ENCODE measurements at places on chromosomes 6 and 20.

DNA sequence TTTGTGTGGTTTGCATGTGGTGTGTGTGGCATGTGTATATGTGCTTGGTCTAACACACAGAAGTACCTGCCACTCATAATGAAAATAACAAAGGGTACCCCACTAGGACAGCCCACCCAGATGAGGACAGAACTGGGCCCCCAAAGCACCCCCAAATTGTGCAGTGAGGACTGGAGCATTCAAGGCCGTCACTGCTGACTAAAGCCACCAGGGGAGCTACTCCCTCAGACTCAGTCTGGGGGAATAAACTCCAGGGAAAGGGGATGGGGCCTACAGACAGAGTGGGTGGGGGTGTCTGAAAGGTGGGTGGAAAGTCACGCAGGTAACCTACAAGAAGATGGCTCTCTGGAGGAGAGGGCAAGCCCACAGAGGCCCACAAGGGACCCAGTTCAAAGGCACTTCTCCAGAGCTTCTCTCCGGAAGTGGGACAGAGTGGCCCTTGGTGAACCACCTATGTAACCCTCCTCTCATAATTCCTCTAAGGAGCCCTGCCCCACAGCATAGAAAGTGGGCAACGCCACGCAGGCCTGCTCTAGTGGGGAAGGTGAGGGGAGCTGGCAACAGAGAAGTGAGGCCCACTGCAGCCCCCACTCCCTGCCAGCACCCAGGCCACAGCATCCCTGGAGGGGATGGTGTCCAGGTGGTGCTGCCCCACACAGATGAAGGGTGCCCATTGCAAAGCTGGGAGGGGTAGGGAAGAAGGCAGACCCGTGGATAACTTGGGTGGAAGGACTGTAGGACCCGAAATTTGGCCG is 122.8 kb upstream of the MAFB start:
- no peak for DNase-seq

GRCh38 chr20:57038608-57039440 is 227.6 kb downstream of the BMP7 start:
- no peak for DNase-seq

DNA sequence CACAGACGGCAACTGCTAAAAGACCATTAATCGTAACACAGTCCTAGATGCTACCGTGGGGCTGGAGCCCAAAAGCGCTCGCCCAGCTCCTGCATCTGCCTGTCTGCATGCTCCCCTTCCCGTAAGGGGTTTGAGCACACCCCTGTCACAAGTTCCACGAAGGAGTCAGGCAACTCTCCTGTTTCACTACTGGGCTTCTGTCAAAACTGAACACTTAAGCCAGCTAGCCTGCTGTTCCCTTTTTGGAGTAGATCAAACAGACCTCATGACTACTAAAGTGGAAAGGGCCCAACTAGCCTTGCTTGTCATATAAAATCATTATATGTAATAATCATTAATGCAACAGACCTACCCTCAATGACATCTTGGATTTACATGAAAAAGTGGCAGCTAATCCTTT is 61.3 kb downstream of the TRMT11 start:
- no peak for DNase-seq

- DNase-seq, result no peak
Observed at GRCh38 chr20:33672426-33673113, 1.7 kb downstream of the NECAB3 start.

DNA sequence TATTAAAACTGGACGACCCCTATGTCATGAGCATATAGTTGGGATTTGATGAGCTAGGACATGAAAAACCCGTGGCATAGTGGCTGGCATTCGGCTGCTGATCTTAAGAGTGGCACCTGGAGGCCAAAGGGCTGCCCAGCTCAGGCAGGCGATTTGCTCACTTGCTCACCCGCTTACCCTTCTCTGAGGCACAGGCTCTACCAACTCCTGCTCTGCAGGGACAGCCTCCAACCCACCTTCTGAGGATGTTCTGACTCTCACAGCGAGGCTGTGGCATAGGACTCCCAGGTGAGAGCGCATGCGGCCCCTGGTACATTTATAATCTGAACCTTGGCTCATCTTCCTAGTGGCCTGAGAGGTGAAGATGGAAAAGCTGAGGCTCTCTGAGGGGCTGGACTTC is 995 bp downstream of the RSPO4 start:
- DNase-seq, result no peak

DNA sequence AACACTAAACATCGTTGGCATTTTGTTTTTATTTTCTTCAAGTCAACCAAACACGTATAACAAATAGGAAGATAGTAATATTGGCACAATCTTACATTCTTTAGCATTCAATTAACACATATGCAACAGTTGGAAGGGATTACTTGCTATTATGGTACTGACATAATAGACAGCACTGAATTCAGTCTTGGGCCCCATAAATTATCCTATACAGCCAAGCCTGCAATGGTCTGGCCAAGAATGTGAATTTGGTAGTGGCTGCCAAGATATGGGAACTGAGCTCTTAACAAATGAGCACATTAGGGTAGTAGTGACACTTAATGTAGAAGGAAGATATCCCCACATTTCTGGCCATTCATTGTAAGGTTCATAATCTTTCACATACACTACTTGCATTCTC is 44.8 kb upstream of the ARHGAP18 start:
- DNase-seq, result no peak

DNA sequence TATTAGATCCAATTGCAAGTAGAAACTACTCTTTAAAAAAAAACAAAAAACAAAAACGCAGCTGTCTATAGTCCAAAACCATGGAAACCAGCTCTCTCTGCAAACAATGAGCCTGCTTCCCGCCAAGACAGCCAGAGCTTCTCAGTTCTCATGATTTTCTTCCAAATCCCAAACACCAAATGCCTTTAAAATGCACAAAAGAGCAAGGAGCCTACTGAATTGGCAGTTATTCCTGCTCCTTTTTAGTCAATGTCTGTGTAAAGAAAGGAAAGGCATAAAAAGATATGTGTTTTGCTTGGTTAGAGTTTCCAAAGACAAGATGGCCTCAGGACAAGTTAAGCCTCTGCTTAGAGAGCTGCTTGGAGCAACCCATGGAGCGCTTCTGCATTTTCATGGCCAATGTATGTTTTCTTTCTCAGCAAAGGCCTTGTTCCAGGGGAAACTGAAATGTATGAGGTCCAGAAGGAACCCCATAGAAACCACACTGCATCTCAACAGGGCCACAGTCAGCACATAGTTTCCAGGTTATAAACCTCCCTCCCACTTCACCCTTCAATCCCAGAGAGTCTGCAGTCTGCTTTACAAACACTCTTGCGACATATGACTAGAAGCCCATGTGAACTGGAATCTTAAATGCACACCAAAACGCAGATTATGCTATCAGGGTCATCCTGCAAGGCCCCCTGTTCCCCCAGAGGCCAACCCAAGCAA is 209.3 kb upstream of the TAB2 start:
- no peak for DNase-seq

- no peak for DNase-seq
Observed at GRCh38 chr6:38020593-38020992, 201.1 kb downstream of the ZFAND3 start.

GRCh38 chr6:99940582-99940981 is 53.4 kb downstream of the MCHR2 start:
- DNase-seq, result no peak

DNA sequence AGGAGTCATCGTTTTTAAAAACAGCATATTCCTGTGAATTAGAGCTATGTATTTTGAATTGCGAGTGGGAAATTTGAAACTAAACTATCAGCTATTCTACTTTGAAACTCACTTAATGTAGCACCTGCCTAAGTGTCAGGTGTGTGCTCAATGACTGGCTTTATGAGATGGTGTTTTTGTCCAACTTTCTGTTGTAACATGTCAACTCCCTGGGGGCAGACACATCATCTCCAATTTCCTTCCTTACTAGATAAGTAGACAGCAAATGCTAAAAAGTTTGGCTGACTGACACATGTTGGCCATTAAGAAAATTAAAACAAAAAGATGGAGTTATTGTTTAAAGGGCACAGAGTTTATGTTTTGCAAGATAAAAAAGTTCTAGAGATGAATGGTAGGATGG is 226.9 kb downstream of the TFAP2B start:
- no peak for DNase-seq

DNA sequence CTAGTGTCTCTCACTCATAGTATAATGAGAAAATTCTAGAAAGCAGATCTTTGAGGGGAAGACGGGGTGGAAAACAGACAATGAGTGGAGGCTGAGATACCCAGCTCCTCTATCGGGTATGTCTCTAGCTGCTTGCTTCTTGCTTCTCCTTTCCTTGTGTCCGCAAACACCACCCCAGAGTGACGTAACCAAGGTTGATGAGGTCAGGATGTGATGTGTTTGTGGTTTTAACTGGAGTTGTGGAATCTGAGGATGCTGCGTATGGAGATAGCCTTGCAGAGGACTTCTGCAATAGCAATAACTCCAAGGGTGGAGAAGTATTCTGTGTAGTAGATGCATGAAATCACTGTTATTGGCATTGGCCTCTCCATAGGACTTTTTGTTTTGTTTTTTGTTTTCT is 132.7 kb upstream of the IFNGR1 start:
- DNase-seq, result no peak

GRCh38 chr20:21981597-21982344 is 276.3 kb downstream of the PAX1 start:
- no peak for DNase-seq

GRCh38 chr20:52649727-52650126 is 322.4 kb upstream of the TSHZ2 start:
- no peak for DNase-seq

- no peak for DNase-seq
Observed at GRCh38 chr20:11676630-11677287, 240.9 kb upstream of the BTBD3 start.

GRCh38 chr20:63942250-63942951 is 13.8 kb downstream of the UCKL1 start:
- no peak for DNase-seq

- no peak for DNase-seq
Observed at GRCh38 chr20:58833921-58834320, 16.8 kb downstream of the GNAS-AS1 start.

DNA sequence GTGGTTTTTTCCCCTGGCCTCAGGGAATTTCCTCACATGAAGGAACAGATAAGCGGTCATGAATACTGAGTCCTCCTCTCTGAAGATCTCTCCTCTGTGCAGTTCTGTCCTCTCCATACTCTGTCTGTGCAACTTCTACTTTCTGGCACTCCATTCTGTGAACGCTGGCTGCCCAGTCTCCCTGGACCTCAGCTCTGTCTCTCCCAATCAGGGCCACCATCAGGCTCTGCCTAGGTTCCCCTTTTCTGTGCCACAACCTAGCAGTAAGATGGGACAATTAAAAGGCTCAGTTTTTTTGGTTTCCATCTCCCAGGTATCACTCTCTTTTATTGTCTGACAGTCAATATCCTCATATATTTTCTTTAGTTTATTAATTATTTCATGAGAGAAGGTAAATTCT is 4.8 kb upstream of the ADGB start:
- no peak for DNase-seq

- no peak for DNase-seq
Observed at GRCh38 chr20:17928633-17929311, 39.8 kb downstream of the SNX5 start.

GRCh38 chr20:48198929-48199451 is 413.7 kb upstream of the SULF2 start:
- DNase-seq, result no peak

DNA sequence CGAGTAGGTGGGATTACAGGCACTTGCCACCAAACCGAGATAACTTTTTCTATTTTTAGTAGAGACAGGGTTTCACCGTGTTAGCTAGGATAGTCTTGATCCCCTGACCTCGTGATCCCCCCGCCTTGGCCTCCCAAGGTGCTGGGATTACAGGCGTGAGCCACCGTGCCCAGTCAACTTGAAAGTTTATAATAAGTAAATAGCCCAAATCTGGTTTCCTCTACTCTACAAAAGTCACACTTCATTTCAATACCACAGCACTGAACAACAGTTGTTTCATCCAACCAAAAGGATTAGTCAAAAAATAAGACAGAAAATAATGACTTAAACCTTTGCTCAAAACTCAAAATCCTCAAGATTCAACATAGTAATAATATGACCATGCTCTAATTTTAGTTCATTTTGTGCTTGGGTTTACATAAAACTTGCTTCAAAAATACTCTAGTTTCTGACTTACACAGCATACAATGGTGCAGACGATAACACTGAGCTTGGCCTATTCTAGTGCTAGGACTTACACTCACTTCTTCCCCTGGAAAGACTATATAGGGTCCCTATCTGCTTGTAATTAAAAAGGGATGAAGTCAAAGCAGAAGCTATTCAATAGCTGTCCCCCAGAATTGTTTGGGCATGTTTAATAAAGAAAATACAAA is 56.7 kb downstream of the NT5E start:
- DNase-seq, result no peak

DNA sequence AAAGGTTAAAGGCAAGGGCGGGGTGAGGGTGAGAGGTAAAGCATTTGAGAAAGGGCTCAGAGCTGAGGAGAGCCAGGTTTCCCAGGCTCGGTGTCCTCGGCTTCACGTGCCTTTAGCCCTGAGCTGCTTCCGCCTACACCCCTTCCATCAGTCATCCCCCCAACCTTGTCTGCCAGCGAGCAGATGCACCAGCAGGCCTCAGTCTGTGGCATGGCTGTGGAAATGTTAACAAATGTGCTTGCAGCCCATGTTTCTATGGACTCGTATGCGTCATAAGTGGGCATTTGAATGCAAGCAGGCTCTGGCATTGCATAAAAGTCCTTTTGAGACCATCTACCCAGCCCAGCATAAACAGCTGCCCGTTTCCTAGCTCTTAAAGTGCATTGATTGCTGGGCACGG is 88.8 kb downstream of the SYNJ2 start:
- no peak for DNase-seq
